Thoracic aorta (tissue), 2 donors: ENCODE measurements at places on chromosomes 3 and 15. TPM values are rescaled to one million over a fixed set of nuclear protein-coding genes. Genes with fewer than 3 reads are reported as not detected.

GRCh38 chr15:31438601-31439265 lies 112.1 kb downstream of the KLF13 start:
- DNase-seq = no peak

The DNAH12 gene
- total RNA-seq = 0.95 TPM

The CLDN16 gene
- not detected for total RNA-seq

DNA sequence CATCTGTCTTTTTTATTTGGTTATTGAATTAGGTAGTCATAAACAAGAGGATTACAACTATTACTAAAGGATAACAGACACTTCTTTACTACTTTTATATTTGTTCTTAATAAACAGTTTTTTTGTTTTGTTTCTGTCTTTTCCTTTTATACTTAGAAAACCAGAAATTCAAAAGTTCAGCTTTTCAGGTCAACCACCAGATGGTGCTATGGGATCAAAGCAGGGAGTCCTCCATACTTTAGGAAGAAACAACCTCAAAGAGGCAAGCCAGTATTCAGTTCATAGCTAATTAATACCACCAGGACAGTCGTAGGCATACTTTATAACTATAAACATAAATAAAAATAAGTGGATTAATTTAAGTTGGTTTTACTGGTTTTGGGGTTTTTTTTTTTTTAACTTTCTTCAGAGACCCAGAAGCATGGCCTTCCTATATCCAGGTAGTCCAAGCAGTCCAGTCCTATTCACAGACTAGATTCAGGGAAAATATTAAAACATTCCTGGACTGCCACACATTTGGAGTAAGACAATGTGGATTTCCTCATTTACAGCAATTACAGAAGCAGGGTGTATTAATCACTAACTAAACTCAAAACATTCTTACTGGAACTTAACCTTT lies 16.0 kb upstream of the EID1 start:
- DNase-seq = no peak

GRCh38 chr15:35596285-35596684 lies 50.3 kb upstream of the DPH6 start:
- no peak for DNase-seq

The FBXO40 gene
- not detected for total RNA-seq
